ENCODE measurements at places on chromosomes 1 and 21.

- DNase-seq: no peak
These were observed 37.2 kb downstream of the EVI5 start for GRCh38 chr1:92747735-92748134.

DNA sequence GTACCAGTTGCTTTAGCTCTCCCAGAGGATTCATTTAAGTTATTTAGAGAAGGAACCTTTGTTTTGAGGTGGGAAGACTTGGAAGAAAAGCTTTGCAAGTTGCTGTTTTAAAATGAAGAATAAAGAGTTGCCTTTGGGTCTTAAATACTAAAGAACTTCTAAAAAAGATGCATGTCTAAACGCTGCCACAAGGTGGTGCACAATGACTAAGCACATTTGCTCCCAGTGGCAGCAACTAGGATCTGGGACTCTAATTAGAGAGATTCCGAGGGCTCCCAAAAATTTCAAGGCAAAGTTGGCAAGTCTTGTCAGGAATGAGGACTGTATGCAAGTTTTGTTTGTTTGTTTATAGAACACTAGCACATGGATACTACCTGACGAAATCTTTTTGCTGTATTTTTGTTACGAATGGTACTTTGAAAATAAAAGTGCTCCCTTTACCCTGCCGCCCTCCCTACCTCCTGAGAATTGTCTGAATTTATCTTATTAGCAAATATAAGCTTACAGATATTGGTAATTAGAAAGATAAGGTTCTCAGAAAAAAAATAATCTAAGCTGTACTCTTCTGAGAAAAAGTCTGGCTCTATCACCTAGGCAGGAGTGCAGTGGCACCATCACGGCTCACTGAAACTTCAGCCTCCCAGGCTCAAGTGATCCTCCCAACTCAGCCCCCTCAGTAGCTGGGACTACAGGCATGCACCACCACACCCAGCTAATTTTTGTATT is 121.8 kb downstream of the HFM1 start:
- DNase-seq: peak; percentile 11

DNA sequence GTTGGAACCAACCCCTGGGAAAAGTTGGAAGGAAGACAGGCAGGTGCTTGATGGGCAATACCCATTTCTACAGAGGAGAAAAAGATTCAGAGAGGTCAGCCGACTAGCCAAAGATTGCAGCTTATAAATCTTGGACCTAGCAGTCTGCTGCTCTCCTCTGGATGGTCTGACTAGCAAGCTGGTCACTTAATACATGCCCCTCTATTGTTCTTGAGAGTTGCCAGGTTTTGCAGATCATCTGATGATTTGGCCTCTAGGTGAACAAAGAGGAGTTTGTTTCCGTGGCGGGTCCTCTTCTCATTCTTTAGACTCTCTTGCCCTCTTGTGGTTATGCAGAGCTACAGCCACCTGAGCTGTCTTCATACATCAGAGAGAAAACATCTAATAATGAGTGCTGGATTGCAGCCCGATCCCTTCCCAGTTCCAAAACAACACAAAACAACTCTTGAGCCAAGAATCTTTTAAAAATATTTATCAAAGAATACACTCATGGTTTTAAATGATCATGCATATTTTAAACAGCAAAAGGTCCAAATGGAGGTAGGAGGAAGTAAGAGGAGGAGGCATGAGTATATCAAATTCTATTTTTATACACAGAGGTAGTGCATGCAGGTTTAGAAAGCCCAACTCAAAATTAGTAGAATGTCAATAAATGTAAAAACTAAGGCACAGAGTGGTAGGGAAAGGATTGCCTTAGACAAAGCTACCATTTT is 115.7 kb downstream of the SLC30A10 start:
- no peak for DNase-seq

GRCh38 chr1:165829888-165830287 is 2.5 kb downstream of the UCK2 start:
- DNase-seq: no peak

DNA sequence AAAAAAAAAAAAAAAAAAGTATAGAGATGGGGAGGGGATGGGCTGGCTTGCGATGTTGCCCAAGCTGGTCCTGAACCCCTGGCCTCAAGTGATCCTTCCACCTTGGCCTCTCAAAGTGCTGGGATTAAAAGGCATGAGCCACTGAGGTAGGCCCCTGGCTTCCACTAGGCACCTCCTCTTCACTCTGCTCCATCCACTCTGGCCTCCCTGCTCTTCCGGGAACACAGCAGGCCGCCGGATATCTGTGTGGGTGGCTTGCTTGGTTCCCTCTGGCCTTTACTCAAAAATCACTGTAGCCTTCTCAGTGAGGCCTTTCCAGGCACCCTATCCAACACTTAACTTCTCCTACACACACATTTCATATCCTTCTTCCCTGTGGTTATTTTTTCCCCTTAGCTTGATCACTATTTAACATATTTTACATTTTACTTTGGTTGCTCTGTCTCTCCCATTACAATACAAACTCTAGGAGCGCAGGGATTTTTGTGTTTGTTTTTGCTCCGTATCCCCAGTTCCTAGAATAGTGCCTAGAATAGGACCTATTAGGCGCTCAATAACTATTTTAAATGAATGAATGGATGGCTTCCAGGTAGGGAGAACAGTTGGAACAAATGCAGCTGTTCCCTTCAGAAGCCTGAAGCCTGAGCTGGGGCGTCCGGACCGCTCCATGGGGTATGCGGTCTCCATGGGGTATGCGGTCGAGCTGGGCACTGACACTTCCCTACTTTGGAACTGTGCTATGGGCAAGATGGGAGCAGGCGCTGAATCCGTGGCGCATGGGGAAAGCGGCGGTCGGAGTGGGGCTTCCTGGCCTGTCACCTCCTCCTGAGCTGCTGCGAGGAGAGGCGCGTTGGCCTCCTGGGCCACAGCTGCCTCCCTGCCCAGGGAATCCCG is 46.7 kb downstream of the H3-3A start:
- no peak for DNase-seq

DNA sequence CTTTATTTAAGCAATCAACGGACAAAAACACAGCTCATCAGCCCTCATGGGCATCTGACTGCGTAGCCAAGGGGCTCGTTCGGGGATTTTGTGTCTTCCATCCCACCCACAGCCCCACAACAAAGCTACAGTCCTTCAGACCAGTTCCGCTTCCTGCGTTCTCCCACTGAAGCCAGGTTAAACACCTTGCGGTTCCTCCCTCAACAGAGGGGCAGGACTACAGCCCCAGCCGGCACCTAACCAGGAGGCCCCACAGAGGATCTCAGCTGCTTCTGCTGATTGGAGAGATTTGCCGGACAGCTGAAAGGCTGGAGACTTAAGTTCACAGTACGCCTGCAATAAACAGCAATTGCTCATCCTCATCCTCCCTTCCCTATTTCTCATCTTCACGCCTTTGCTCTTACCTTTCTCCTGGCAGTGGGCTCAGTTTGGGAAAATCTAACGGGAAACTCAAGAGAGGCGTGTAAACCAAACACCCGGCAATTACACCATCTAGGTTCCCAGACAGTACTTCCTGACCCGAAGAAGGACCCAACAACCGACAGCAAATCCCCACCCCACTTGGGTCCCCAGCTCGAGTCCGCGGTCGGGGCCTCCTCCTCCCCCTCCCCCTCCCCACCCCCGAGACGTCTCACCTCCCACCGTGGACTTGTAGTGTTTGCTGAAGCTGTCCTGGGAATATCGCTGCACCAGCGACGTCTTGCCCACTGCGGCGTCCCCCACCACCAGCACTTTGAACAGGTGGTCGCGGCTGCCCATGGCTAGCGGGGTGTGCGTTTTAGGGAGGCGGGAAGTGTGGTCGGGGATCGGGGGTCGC is 876 bp downstream of the RAB29 start:
- peak; percentile 13 for DNase-seq

DNA sequence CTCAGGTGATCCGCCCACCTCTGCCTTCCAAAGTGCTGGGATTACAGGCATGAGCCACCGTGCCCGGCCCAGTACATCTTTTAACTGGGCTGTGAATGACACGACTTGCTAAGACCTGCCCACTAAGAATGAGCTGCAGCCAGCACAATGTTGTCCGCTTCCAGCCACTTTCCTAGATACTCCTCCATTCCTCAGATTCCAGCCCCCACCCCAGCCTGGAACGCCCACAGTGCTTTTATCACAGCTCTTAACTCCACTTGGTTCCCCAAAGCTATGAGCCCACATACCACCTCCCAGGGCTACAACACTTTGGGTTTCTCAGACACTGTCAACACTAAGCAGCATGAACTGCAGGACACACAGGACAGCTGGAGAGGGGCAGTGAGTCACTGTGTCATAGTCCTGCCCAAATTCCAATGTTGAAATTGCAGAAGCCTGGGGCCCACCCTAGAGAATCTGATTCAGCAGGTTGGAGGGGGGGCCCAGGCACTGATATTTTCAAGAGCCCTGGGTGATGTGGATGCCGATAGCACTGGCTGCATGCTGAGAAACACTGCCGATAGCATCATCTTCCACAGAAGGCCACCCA is 58.0 kb downstream of the ACBD3 start:
- no peak for DNase-seq

DNA sequence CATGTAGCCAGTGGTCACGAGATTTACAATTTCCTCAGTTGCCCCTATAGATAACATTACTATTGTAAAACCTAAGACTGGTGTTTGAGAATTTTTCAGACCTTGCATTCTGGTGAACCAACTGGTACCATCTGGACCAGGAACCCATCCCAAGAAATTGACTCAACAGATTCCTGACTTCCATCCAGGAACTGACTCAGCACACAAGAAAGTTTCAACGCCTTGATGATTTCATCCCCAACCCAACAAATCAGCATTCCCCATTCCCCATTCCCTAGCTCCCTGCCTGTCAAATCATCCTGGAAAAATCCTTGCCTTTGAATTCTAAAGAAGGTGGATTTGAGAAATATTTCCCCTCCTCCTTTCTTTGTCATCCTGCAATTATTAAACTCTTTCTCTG is 529.8 kb upstream of the PRMT6 start:
- no peak for DNase-seq

DNA sequence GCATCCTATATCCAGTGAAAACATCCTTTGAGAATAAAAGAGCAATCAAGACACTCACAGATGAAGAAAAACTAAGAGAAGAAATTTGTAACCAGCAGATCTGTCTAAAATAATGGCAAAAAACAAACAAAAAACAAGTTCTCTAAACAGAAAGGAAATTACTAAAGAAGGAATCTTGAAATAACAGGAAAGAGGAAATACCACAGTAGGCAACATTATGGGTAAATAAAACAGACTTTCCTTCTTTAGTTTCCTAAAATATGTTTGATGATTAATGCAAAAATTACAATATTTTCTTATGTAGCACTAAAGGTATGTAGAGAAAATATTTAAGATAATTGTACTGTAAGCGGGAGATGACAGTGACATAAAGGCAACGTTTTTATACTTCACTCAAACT is 23.5 kb downstream of the SLC19A1 start:
- no peak for DNase-seq

DNA sequence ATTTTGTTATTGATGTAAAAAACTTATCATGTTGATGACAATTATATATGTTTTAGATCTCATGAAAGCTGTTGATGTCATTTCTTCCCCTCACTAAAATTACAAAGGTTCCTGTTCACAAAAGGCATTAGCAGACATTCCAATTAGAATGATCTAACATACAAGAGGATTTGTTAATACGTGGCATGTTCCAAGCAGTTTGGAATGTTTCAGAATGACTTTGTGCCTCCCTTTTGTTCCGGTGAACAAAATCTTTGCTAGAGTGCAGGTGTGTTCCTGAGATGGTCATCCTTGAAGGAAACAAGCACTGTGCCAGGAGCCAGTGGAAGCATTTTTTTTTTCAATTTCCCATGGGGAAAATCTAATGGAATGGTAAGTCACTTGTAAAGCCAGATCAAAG is 108.0 kb upstream of the KCTD3 start:
- no peak for DNase-seq

GRCh38 chr1:190029441-190029840 is 448.2 kb downstream of the BRINP3 start:
- DNase-seq: no peak

DNA sequence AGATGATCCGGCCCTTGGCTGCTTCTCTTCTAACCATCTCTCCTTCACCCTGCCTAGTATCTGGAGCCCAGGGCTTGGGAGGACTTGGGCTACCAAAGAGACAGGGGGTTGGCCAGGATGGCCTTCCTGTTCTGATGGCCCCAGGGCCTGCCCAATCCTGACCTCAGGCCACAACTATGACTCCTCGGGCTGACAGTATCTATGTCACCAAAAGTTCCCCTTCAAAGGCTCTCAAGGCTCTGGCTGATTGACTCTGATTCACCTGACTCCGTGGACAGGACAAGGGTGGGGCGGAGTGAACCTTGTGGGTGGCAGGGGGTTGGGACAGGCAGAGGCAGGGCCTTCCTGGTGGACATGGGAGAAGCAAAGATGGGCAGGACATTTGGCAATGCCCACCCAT is 12.7 kb downstream of the MEF2D start:
- DNase-seq: no peak

DNA sequence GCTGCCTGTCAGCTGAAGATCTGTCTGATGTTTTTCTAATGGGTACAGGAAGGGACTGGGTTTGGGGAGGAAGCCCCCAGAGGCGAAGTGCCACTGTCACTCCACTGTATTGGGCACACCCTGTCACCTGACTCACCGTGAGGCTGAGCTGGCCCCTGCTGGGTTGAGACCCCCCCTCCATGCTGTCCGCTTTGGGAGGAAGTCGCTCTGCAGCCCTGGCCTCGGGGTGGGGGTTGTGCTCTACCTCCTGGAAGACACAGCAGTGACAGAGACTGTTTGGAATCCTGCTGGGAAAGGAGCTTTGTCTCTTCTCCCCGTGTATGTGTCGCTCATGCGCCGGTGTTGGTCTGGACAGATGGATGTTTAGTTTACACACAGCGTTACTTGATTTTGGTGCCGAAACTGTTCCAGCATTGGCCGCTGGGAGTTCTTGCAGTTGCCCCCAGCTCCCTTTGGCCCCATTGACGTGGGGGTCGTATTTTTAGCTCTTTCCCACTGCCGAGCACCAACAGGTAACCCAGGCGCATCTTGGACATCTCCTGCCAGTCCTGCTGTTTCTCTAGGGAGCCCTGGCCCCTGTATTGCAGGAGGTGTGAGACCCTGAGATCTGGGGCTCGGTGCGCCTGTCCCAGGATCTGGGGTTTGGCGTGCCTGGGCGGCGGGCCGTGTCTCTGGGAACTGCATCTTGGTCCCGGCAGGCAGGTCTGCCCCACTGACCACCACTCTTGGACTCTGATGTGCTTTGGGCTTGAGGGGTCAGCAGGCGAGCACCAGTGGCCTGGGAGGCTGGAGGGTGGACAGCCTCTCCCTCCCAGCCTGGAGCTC is 30.3 kb downstream of the SLX9 start:
- no peak for DNase-seq

DNA sequence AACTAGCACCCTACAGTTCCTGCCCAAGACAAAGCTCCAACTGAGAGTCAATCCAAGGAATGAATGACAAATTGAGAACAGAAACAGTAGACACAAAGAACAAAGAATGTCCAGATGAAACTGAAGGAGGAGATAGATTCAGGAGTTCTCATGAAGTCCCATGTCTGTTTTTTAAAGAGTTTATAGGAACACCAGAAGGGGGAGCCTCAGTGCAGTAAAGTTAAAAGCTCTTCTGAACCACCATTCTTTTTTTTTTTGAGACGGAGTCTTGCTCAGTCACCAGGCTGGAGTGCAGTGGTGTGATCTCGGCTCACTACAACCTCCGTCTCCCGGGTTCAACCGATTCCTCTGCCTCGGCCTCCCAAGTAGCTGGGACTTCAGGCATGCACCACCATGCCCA is 323.6 kb downstream of the MRPL39 start:
- DNase-seq: no peak

All from stimulated activated CD4-positive, alpha-beta T cell treated with anti-CD3 and anti-CD28 coated beads, Interleukin-2, amount 100 ng/mL, for 4 hours (primary cell).